CD4-positive, alpha-beta T cell treated with Interleukin-4 for 4 hours (primary cell): ENCODE measurements at places on chromosomes 1 and 21.

- peak; percentile 65 for DNase-seq
Observed at GRCh38 chr1:27428316-27429028, 36.0 kb downstream of the GPR3 start.

- DNase-seq = no peak
Observed at GRCh38 chr1:234907208-234907939, 221.3 kb downstream of the TOMM20 start.

DNA sequence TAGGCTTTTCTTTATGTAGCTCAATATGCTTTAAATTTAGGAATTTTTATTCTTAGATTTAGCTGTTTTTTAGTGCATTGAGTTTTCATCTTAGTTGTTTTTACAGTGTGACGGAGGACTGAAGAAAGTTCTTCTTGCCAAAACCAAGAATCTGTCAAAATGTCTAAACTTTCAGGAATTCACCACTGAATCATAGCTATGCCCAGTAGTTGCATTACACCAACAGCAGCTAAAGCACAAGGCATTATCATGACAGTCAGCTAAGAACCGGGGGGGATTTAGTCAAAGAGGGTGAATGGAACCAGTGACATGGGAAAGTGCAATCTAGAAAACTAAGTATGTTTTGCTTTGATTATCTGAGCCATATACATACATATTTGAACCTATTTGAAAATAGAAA lies 6.5 kb upstream of the C1orf146 start:
- no peak for DNase-seq

DNA sequence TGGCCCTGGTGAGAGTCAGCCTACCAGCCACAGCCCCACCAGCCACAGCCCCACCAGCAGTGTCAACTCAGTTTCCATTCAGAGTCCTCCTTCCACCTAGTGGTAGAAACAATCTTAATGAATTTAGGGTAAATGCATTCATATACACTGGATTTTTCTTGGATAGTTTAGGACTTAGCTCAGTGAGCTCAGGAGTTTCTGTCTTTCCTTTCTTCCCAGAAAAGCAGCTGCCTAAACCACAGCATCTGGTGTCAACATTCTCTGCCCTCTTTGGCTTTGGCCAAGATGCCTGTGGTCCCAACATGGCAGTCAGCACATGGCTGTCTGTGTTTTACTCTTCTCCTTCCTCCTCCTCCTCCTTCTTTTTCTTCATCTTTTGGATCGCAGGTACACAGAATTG lies 94.0 kb downstream of the CLIC6 start:
- no peak for DNase-seq

DNA sequence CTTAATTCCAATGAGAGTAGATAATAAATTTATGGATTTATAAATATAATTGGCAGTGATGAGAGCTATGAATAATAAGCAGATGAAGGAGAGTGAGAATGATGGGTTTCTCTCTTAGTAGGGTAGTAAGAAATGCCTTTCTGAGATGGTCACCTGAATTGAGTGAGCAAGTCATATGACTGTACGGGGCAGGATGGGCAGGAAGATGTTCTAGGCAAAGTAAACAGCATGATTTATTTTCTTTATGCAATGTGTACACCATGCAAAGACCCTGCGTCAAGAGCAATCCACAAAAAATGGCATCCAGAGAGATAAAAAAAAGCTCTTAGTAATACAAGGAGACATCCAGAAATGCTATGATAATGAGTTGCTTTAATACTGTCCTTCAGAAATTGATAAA lies 409.9 kb downstream of the HLX start:
- no peak for DNase-seq

DNA sequence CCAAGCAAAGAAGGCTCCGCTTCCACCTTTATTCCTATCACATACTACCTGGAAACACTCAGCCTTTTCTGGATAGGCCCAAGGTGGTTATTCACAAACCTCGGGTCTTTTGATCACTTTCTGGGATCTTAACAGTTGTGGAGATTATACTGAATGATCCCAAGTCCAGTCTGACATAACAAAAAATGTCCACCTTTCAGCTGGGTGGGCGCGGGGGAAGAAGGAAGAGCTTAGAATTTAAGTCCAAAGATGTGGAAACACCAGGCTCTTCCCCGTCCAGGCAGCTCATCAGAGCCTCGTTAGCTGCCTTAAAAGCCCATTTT lies 338 bp upstream of the C1orf53 start:
- no peak for DNase-seq

GRCh38 chr1:27402349-27402754 lies 9.9 kb downstream of the GPR3 start:
- DNase-seq = no peak

DNA sequence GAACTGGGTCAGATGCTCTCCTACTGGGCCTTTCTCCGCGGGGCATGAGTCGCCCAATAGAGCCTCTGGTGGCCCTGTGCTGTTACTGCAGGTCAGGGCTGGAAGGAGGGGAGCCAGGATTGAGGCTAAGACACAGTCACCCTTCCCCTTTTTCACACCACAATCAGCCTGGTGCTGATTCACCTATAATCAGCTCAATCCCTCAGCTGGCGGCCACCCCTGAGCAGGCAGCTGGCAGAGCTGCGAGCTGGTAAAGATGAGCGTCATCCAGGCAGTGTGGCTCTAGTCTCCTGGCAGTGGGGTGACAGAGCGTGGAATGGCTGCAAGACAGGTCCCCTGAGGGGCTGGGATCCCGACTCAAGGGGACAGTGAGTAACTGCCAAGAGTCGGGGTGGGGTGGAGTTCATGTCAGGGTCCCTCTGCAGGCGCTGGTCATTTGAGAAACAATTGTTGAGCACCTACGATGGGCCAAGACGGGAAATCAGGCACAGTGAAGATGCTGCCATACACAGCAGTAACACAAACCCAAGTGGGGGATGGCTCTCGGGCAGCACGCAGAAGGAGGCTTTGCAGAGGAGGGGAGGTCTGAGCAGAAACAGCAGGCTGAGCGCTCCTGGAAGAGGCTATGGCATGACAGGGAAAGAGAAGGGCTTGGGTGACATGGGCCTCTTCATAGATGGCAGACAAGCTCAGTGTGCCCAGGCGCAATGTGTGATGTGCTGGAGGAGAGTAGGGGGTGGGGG lies 21.8 kb downstream of the ATF3 start:
- peak; percentile 65 for DNase-seq

DNA sequence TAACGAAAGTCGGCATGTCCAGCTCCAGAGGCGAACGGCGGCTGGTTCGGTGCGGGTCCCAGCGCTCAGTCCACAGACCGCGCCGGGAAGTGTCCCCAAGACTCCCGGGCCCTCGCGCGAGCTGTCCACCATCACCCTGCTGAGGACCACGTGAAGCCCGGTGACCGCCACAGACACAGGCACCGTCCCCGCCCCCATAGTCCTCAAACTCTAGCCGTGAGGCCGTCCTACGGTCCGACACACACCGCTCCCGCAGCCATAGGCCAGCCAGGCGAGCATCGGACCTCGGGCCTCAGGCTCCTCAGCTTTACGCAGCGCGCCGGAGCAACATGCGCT lies 535 bp downstream of the SETD4 start:
- no peak for DNase-seq

GRCh38 chr1:187516874-187517273 lies 688.1 kb downstream of the PLA2G4A start:
- DNase-seq = no peak

- DNase-seq = no peak
Observed at GRCh38 chr1:178438432-178438831, 58.3 kb downstream of the CLEC20A start.

- no peak for DNase-seq
Observed at GRCh38 chr1:162361349-162361748, 15.3 kb downstream of the SPATA46 start.

DNA sequence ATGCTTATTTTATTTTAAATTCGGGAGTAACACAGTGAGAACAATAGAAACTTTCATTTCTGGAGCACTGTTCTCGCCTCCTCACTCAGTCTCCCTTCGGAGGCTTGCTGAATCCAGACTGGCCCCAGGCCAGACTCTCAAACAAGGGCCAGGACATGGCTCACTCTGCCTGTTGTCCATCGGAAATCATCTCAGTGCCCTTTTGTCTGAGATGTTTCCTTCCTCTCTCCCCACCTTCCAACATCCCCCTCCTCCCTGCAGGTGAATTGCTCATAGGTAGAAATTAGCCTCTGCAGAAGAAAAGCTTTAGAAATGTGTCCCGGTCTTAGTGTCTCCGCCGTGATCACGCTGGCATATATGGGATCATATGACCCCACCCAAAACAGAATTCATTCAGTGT lies 55.2 kb downstream of the ERG start:
- DNase-seq = no peak

DNA sequence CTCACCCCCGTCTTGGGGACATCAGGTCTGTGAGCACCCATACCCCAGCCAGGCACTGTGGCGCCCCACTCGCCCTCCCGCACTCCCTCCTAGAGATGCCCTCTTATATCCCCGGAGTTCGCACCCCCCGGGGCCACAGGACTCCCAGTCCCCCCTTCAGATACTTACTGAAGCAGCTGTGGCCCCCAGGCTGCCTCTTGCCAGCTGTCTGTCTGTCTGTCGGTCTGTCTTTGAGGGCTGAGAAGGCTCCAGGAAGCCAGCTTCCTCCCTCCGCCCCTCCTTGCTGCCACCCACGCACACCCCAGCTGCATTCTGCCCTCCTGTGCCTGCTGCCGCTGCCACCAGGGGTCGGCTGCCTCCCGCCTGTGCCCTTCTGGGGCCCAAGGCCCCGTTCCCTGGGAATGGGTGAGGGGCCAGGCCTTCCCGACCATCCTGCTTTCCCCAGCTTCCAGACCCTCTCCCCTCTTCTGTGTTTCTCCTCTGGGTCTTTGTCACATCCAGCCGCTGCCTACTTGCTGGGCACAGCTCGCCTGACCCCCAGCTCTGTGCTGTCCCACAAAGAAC lies at the start of gene PTPN7:
TSS of gene PTPN7 (minus strand) at position 226 of the 564 bp plus-strand sequence. CDS start 1,200 bp downstream, outside the sequence.
- DNase-seq = peak; percentile 75

DNA sequence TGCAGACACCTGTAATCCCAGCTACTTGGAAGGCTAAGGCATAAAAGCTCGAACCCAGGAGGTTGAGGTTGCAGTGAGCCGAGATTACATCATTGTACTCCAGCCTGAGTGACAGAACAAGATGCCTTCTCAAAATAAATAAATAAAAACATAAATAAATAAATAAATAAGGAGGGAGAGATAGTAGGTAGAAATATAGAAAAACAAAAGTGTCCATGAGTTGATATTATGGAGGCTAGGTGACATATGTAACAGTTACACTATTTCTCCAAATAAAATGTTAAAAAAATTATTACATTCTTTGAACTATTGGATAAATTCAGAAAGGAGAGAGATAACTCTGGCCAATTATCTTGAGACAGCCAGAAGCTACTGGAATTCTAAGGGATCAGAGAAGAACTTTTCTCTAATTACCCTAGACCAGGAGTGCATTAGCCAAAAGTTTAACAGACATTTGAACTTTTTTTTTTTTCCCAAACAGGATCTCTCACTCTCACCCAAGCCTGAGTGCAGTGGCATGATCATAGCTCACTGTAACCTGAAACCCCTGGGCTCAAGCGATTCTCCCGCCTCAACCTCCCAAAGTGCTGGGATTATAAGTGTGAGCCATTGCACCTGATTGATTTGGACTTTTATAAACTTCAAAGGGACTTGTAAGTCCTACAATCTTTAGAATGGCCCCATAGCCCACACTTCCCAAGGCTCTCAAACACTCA lies 17.6 kb downstream of the SYNJ1 start:
- DNase-seq = no peak

- DNase-seq = no peak
Observed at GRCh38 chr1:186785503-186785902, 43.2 kb upstream of the PLA2G4A start.

- no peak for DNase-seq
Observed at GRCh38 chr1:200556002-200556401, 64.5 kb downstream of the KIF14 start.

DNA sequence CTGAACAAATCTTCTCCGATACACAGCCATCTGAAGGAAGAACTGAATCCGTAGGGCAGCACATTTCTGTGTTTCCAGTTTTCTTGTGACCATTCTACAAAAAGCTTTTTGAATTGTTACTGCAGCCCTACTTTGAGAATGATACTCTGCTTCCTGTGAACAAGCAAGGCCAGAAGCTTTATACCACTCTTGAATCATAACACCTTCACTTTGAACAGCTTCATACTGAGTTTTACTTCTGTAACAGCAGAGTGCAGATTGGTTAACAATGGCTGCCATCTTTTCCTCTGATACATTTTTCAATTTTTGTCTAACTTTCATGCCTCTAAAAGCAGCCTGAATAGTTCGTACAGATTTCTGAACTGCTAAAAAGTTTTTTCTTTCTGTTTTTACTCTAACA lies 33.6 kb upstream of the F13B start:
- no peak for DNase-seq

DNA sequence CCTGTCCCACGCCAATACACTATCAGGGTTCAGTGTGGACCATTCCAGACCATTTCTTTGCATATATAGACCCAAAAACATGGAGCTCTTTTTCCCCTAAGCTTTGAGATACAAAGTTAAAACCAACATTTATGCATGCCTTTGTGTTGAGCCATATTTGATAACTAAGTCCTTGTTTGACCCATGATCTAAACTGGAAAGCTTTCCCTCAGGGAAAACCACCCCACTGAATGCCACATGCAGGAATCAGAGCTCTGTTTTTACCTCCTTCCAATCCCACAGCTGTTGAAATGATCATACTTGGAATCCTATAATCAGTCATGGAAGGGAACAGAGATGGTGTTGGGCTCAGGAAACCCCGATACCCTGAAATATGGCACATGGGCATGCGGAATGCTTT lies 14.8 kb upstream of the SLC45A1 start:
- no peak for DNase-seq

DNA sequence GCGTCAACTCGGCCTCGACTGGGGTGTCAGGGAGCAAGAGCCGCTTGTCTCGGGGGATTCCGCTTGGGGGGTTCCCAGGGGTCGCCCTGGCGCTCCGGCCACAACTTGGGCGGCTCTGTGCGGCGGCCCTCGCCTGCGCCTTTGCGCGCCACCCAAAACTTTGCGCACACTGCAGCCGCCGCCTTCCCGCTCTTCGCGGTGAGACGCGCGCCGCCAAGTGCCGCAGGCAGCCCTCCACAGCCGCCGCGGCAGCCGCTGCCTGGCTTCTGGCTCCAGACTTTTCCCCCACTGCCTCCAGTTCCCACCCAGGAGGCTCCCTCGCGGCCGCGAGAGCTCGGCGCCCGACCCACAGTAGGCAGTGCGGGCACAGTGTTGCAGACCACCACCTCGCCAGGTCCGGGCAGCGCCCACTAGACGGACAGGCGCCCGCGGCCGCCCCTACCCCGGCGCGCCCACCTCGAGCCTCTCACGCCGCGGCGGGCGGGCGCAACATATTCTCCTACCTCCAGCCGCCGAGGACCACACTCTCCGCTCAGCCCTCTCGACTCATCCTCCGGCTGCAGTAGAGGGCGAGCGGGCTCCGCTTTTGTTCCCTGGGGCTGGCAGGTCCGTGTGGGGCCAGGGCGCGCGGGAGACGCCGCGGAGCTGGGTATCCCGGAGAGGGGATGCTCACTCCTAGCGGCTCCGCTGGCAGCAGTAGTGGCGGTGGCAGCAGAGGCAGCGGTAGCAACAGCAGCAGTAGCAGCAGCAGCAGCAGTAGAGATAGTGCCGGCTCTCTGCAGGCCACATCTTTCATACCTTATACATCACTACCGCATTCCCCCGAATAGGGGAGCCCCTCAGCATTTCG lies 296.6 kb downstream of the OMA1 start:
- no peak for DNase-seq

- DNase-seq = no peak
Observed at GRCh38 chr1:198619375-198620140, 19.3 kb upstream of the PTPRC start.
